ENCODE measurements at places on chromosomes 4 and X. TPM values are rescaled to one million over a fixed set of nuclear protein-coding genes. Genes with fewer than 3 reads are reported as not detected.

MBNL3 gene
- total RNA-seq: 0.30 TPM

MID2 gene
- 11.9 TPM for total RNA-seq

FOXR2 gene
- not detected for total RNA-seq

KLHL13 gene
- total RNA-seq: 0.46 TPM

PDGFRA gene
- total RNA-seq: 82.1 TPM

NAA11 gene
- total RNA-seq: not detected

NSUN7 gene
- not detected for total RNA-seq

UGT2B10 gene
- total RNA-seq: not detected

CXorf38 gene
- total RNA-seq: 11.7 TPM

RBM47 gene
- total RNA-seq: 3.2 TPM

IL13RA1 gene
- 96.5 TPM for total RNA-seq

Data from smooth muscle cell of the umbilical artery (primary cell).